Esophagus muscularis mucosa (tissue), 4 donors: ENCODE measurements at places on chromosomes 3 and 15.
A peak's percentile ranks its signal among the peaks of the same experiment; 100 is the strongest.

DNA sequence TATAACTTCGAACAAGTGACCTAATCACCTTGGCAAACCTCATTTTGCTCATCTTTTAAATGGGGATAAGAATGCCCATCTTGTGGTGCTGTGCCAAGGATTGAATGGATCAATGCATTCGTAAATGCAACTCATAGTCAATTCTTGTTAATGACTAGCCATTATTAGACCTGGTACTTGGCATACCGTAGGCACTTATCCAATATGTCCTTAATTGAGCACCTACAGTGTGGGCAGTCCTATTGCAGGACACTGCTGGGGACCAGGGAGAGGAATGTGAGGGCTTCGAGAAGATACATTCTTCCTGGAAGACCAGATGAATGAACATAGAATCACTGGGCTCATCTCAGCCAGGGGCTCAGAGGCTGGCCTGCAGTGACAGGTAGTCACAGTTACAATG is 177.2 kb upstream of the TLE3 start:
- DNase-seq, result no peak

- DNase-seq, result no peak
Observed at GRCh38 chr3:119783255-119783654, 1.4 kb downstream of the NR1I2 start.

GRCh38 chr15:84600331-84600686 is 500 bp upstream of the ZSCAN2 start:
- DNase-seq, result peak; percentile 95

GRCh38 chr3:36302626-36303025 is 77.7 kb upstream of the STAC start:
- DNase-seq, result no peak

DNA sequence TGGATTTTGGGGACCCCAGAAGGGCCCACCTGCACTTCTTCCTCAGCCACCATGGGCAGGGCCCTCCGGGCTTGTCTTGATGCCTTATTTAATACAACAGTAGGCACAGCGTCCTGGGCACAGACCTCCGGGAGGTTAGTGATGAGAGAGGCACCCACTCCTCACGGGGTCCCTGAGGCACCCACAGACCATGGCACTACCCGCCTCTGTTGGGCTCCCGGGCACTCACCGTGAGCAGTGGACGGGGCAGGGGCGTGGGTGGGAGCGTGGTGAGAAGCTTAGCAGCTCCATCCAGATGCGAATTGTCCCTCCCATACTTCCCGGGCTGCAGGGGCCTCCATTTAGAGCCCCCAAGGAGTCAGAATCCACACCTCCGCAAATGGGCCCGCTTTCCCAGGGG is 317 bp upstream of the MESP2 start:
- no peak for DNase-seq

DNA sequence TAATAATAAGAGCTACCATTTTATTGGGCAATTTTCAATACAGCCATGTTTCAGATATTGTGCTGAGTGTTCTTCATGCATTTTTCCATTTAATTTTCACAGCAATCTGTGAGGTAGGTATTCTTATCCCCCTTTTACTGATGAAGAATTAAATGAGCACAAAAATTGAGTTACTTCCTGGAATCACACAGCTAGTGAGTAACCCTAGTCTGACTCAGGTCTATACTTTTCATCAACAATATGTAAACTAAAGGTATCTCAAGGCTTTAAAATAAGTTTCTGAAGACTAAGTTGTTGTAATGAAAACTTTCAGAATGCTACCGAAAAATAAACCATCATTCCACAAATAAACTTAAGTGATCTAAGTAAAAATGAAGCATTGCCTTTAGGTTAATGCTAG is 22.3 kb downstream of the HACD2 start:
- DNase-seq, result no peak

GRCh38 chr3:159667261-159667660 is 321.4 kb upstream of the IL12A start:
- DNase-seq, result peak; percentile 37

GRCh38 chr3:13022348-13023234 is 50.6 kb downstream of the IQSEC1 start:
- no peak for DNase-seq

- DNase-seq, result peak; percentile 68
Observed at GRCh38 chr3:112003321-112004080, 4.8 kb downstream of the TAGLN3 start.

- DNase-seq, result no peak
Observed at GRCh38 chr15:53400986-53401385, 358.5 kb downstream of the WDR72 start.

- DNase-seq, result no peak
Observed at GRCh38 chr3:170171563-170171962, 10.0 kb downstream of the PHC3 start.

GRCh38 chr3:19598870-19599269 is 335.1 kb downstream of the EFHB start:
- no peak for DNase-seq

- no peak for DNase-seq
Observed at GRCh38 chr3:146221276-146221675, 29.6 kb downstream of the PLSCR4 start.

GRCh38 chr3:188205992-188206416 is 52.0 kb downstream of the LPP start:
- DNase-seq, result no peak

- no peak for DNase-seq
Observed at GRCh38 chr3:23114432-23114831, 88.7 kb upstream of the UBE2E2 start.

- DNase-seq, result no peak
Observed at GRCh38 chr15:26294059-26294689, 431.0 kb upstream of the ATP10A start.
